Central memory CD8-positive, alpha-beta T cell (primary cell): ENCODE measurements at places on chromosomes 13 and 19.
A peak's percentile ranks its signal among the peaks of the same experiment; 100 is the strongest.

GRCh38 chr13:41823476-41823875 lies 137.4 kb downstream of the VWA8 start:
- DNase-seq = no peak

DNA sequence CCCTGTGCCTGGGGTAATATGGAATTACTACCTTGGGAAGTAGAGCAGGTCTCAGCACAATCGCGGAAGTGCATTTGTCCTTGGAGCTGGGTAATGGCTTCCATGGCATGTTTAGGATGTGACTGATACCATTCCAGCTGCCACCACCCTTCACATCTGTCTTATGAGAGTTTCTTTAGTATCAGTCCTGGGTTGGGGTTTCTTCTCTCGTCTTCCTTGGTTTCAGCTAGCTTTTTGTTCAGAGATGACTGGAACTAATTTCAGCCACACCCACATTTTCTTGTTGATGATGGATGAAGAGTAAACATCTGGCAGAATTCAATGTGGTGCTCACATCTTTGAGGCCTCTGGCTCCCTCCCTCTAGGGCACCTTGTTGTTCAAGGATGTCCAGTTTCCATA lies 212.9 kb upstream of the SOX21 start:
- DNase-seq = no peak

DNA sequence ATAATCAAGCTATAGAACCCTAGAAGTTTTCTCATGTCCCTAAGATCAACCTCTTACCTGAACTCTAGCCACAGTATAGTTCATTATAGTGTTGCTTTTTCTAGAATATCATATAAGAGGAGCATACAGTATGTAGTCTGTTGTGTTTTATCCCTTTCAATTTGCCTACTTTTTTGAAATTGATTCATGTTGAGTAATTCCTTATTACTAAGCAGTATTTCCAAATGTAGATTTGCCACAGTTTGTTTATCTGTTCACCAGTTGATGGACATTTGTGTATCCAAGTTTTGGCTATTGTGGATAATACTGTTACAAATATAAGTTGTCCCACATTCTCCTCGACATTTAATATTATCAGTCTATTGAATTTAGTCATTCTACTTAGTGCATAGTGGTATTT lies 138.0 kb downstream of the LMO7 start:
- DNase-seq = no peak

GRCh38 chr13:40787062-40787461 lies 2.3 kb upstream of the SLC25A15 start:
- DNase-seq = no peak

DNA sequence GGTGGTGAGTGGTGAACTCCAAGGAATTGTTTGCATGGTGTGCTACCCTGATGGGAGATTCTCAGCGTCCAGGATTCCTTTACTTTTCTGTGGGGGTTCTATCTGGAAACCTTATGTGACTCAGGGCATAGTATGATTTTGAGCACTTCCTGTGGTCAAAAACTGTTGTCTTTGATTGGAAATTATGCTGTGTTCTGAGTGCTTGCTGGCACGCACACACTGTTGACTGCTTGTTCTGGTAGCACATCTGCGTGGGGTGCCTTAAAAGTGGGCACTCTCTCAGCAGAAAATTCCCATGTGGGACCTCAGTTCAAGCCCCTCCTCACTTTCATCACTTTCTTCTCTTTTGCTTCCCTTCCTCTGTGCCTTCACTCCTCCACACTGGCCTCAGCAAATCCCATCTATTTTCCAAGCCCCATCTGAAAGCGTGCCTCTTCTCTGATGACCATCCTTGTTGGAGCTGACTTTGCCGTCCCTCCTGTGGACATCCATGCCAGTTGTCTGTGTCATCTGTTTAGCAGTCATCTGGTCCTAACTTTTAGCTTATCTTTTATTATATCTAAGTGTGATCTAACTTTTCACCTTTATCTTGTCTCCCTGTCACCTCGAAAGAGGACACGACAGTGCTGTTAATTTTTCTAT lies 56.4 kb upstream of the NPAS1 start:
- no peak for DNase-seq

DNA sequence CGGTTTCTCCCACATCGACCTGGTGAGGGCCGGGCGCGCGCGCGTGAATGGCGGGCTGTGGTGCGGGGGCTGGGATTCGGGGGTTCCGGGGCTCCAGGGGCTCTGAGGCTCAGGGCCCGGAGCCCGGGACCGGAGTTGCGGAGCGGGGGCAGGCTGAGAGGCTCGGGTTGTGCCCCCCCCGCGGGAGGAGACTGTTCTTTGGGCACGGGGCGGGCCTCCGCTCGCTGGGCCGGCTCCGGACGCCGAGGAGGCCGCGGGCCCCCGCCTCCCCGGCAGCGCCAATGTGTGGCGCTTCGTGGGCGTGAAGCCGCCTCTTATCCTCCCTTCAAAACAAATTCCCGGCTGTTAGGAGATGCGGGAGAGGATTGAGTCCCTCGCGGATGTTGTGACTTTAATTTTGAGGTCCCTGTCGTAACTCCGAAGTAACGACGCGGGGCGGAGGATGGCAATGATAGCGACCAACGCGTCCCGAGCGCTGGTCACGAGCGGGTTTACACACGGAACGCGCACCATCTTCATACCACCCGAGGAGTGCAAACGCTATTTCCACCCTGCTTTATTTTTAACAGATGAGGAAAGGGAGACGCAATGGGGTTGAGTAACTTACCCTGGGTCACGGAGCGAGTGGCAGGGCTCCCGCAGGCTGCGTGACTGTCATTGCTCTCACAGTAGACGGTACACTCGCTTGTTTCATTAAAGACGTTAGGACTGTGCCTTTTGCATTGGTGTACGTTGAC lies 536 bp downstream of the UBA2 start:
- DNase-seq = peak; percentile 11

GRCh38 chr19:1383017-1383311 lies 743 bp upstream of the NDUFS7 start:
- DNase-seq = no peak

DNA sequence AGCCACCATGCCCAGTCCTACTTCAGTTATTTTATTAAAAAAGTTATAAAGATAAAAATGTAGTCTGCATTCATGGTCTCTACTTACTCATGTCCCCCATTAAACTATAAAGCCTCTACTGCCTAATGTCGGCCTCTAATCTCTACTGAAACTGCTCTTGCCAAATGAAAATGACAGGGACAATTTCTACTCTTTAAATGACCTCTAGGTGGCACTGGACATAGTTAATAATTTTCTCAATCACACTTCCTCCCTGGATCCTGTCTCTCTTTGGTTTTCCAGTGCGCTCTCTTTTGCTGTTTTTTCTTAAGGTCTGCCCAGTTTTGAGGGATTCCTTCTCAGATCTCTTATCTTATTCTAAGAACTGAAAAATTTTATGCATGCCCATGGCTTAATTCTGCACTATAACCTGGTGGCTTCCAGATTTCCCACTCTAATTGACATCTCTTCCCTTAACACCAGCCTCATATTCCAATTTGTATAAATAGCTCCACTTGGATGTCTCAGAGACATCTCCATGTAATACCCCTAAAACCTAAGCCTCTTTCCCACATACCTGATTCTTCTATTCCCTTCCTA lies 54.3 kb downstream of the MTMR6 start:
- DNase-seq = no peak

DNA sequence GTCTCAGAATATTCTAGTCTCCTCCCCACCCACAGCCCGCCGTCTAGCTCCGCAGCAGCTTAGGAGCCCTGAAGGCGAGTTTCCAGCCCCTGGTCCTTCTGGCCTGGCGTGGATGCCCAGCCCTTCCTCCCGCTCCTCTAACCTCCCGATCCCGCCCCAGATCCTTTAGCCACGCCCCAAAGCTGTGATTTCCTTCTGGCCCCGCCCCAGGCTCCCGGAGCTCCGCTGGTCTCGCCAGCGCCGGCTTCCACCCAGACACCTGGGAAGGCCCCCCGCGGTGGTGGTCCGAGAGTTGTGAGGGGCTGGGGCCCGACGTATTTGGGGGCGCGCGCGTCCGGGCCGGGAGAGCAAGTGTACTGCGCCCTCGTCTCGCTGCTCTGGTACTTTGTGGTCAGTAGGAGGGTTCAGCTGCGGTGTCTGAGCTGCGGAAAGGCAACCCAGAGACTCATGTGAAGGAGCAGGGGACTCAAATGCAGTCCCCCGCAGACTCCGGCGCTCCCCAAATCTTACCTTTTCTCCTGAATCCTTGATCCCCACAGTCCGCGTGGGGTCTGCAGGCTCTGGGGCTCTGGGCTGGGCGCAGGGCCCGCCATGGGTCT lies at the start of gene CGB7:
Gene CGB7 (minus strand): TSS at position 114 of the 599 bp plus-strand sequence. CDS start 2,374 bp downstream, outside the sequence.
- DNase-seq = no peak

DNA sequence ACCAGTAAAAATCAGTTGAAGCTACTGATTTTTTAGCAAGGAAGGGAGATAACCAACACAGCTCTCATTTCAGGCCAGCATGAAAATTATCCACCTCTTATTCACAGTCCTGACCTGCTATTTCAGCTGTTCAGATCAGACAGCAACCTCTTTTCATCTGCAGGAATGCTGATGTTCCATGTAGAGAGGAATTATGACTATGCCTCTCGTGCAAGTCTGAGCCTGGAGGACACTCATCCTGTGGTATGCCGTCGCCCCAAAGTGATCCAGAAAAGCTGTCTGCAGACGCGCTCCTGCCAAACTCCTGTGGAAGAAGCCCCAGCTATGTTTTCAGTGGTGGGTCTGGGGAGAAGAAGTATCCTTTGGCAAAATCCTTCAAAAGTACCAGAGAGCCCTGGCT lies 563.5 kb upstream of the SLITRK1 start:
- DNase-seq = no peak

DNA sequence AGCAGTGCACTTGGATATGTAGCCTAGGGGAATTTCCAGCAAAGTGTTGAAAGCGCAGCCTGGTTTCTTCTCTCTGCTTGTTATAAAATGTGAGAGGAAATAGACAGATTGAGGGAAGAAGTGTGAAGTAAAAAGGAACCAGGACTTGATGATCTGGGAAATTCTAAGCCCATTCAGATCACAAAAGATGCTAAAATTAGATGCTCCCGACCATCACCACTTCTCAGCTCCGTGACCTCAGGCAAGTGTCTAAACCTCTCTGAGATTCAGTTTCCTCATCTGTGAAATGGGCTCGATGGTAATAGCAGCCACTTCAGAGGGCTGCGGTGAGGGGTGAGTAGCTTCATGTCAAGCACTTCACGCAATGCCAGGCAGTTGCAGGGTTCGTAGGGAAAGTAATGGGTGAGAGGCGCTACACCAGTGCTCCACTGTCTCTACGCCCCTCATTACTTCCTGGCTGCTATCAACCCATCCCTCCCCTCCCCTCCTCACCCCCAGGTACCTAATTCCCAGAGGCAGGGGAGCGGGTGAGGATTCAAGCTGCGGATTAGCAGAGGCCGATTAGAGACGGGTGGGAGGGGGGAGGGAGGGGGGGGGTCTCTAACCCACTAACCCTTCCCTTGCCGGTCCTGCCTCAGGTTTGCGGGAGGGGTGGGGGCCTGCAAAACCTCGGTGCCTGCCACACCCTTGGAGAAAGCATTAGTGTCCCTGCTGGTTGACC lies 9.0 kb upstream of the NFIC start:
- DNase-seq = peak; percentile 69

DNA sequence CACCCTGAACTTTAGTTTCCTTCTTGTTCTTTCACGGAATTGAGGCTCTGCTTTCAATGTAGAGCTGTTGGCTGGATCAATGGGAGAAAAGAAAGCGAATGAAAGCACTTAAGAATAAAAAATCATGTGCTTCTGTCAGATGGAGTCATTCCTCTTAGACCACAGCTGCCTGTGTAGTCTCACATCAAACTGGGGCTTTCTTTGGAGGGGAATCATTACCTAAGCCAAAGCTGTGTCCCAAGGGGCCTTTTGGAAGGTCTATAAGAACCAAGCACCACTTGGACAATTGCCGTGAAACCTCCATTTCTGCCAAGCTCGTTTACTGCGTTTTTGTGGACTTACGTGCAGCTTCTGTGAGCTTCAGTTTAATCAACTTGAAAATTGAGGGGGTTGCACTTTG lies 44.2 kb upstream of the RNF113B start:
- no peak for DNase-seq

- DNase-seq = no peak
Measured at GRCh38 chr13:93355094-93355493, 128.5 kb downstream of the GPC6 start.

GRCh38 chr19:6161271-6161850 lies 25.9 kb downstream of the ACSBG2 start:
- peak; percentile 71 for DNase-seq

DNA sequence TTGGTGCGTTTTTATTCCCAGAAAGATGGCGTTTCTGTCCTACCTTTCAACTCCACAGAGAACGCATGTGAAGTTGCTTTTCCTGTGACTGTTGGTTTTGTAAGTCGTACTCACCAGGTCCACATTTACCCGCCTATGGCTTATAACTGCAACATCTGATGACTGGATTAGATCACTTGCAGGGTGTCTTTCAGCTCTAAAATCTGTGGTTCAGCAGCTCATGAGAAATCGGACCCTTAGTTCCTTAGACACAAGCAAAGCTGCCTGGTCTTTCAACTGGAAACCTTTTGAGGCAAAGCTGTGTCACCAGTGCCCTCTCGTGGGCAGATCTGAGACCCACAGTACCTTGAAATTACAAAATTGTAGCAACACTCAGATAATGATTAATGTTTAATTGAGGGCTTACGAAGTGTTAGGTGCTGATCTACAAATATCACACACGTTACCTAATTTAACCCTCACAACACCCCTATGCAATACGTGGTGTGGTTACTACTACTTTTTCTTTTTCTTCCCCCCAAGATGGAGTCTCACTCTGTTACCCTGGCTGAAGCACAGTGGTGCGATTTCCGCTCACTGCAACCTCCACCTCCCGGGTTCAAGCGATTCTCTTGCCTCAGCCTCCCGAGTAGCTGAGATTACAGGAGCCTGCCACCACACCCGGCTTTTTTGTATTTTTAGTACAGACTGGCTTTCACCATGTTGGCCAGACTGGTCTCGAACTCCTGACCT lies 65.4 kb downstream of the RUBCNL start:
- peak; percentile 67 for DNase-seq

GRCh38 chr19:11017275-11018035 lies 56.6 kb downstream of the SMARCA4 start:
- no peak for DNase-seq

- no peak for DNase-seq
Measured at GRCh38 chr19:55694656-55695491, 19.8 kb downstream of the EPN1 start.

DNA sequence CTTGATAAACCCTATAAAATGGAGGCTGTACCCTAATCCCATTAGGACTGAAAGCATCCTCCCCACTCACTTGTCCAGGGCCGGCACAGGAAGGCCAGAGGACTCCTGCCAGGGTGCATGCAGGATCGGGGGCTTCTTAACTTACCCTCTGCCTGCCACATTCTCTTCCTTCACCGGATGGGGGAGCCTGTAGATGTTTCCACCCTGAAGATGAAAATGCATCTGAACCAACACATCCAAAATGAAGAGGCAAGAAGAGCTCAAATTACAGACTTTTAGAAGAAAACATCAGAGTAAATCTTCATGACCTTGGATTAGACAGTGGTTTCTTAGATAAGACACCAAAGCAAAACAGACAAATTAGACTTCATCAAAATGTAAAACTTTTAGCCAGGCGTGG lies 25.9 kb upstream of the NAPA start:
- no peak for DNase-seq

DNA sequence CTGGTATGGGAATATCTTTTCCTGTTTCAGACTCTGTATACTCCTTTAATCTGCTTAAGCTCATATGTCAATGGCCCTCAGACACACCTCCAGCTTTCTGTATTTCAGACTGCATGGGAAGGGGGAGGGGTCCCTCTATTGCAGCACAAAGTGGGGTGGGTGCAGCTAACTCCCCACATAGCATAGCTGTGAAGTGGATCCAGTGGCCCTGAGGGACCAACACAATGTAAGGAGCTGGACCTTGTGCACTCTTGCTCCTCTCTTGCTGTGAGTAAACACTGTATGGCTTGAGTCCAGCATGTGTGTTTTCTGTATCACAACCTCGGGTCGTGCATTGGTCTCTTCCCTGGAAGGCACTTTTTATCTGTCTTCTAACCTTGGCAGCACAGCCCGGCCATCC lies 669.9 kb downstream of the PCDH9 start:
- DNase-seq = no peak
